ENCODE measurements at places on chromosomes 2 and 18.

DNA sequence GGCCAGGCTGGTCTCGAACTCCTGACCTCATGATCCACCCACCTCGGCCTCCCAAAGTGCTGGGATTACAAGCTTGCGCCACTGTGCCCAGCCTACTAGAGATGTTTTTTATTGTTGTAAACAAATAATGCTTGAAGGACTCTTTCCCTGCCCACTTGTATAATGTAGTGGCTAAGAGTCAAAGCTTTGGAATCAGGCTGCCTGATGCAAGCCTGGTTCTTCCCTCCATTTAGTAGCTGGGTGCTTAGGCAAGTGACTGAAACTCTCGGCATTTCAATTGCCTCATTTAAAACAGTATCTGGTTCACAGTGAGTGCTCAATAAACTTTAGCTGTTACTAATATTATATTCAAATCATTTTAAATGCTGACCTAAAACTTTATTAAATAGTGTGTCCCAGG, 264.0 kb upstream of the FBXO11 start:
- DNase-seq, result no peak

DNA sequence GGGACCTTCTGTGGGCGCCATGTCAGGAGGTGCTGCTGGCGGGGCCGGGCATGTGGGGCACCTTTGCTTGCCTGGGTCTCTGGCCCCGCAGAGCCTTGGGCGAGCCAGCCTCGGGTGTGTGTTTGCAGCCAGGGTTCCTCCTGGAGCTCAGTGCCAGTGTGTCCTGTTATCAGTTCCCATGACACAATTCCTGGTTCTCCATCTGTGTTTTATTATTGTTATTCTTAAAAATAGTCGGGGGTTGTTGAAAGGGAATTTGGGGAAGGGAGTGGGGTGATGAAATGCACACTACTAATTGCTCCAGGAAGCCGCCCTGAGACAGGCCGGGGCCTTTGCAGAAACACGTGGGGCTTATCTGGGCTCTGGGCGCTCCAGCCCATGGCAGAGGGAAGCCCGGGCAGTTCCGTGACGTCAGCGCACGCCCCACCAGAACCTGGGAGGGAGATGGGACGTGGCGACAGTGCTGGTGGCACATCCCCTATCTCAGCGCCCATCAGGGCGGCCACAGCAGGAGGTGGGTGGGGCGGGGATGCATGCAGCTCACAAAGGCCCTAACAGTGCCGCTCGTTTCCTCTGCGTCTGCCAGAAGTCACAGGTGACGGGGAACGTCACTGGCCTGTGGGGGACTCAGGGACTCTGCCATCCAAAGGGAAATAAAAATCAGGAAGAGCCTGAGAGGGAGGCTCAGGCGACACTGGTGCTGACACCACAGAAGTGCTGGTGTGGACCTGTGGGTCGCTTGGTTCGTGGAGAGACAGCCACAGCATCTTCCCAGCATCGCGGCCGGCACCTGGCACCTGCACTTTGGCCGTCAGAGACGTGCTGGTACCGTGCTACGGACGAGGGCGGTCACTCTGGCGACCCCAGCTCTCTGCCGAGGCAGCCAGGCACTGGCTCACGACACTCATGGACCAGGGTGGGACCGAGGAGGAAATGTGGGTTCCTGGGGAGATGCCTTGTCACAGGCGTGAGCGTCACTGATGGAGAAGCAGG, 131.0 kb downstream of the NFATC1 start:
- no peak for DNase-seq

DNA sequence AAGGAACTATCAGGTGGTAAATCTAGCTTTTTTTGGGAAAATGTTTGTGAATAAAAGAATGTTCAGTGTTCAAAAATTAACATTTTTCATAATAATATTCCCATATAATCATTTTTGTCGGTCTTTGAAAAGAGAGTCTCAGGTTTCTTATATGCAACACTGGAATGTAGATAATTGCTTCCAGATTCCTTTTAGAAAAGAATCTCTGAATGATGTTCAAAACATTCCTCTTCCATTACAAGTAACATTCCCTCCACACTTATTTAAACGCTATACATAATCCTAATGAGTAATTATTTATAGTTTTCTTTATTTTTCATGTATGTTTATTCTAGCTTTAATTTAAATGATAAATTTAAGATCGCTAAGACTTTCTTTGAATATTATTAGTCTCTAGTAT, 7.0 kb downstream of the ZSWIM2 start:
- no peak for DNase-seq

DNA sequence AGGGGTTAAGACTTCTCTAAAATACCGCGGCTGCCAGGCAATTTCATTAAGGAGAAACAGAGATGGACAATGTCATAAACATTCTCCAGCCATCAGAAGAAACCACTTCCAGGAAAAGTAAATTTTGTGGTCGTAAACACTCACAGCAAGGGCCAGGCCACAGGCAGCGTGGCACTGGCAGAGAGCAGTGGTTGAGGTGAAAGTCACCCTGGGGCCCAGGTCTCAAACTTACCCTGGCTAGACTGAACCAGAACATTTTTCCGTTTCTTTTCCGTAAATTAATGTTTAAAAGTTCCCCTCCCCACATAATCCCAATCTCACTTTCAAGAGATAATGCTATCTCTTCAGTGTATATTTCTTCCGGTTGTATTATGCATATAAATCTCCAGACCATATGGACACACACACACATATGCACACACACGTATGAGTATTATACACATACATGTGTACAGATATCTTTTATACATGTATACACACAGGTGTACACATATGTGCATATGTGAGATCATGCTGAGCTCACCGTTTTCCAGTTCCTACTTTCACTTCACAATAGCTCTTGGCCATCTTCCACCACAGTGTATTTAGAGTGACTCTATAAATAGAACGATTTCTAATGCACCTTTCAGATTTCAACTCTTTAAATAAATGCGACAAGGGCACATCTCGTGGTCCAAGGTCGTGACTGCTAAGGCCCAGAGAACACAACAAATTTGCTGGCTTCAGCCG, 90.1 kb downstream of the MALT1 start:
- DNase-seq, result no peak

GRCh38 chr2:119119076-119119785, 39.3 kb downstream of the C1QL2 start:
- DNase-seq, result no peak

DNA sequence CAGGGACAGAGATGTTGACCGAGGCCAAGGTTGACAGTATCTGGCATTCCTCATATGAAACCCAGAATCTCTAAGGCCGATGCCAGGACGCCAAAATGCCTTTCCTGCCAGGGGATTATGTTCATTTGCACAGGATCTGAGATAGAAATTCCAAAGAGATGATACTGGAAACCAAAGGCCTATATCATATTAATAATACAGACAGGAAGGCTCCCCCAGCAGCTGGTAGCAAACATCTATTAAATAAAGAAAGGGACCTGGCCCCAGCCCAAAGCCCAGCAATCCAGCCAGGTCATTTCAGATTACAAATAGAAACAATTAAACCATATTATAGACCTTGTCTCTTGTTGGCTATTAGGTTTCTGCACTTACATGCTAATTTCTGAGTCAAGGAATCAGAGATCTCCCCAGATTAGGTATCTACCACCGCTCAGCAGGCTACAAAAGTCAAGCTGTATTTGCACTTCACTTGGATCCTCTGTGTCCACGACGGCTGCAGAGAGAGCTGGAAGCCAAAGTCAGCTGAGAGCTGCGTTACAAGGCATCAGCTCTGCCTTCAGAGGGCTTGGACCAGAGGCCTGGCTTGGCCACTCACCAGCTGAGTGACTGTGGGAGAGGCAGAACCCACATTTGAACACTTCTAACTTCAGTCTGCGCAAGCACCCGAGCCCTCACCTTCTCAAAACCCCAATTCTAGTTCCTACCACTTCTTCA, 269.3 kb upstream of the SIX2 start:
- DNase-seq, result no peak

DNA sequence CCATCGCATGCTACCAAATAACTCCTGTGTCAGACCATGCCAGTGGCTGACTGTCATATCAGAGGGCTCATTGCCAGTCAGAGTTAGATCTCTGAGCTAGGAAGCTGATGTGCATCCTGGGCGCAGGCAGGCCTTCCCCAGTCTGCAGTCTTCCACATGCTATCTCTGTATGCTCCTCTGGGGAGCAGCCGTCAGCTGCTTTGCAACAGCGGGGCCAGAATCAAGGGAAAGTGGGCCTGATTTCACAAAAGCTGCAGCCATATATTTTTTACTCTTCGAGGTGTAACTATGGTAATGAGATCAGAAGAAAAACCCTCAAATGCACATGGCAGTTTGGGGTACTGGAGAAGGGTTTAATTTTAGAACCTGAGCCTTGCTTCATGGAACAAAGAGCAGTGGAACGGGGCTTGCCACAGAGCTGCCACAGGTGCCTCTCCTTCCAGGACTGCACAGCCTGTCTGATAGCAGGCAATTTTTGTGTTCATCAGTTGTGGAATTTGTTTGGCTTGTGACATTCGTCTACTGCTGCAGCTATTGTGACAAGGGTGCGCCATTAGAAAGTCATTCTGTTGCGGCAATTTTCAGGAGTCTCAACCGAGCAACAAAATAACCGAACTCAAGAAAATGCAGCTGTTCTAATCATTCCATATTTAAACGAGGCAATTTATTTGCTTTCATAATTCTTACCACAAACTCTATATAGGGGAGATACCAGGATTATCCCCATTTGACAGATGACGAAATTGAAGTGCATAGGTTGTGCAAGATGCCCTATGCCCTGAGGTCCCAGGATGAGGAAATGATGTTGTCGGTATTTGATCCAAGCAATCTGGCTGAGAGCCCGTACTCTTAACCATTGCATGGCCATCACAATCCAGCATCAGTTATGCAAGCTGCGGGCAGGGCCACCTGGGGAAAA, 109.6 kb upstream of the CYRIA start:
- no peak for DNase-seq

DNA sequence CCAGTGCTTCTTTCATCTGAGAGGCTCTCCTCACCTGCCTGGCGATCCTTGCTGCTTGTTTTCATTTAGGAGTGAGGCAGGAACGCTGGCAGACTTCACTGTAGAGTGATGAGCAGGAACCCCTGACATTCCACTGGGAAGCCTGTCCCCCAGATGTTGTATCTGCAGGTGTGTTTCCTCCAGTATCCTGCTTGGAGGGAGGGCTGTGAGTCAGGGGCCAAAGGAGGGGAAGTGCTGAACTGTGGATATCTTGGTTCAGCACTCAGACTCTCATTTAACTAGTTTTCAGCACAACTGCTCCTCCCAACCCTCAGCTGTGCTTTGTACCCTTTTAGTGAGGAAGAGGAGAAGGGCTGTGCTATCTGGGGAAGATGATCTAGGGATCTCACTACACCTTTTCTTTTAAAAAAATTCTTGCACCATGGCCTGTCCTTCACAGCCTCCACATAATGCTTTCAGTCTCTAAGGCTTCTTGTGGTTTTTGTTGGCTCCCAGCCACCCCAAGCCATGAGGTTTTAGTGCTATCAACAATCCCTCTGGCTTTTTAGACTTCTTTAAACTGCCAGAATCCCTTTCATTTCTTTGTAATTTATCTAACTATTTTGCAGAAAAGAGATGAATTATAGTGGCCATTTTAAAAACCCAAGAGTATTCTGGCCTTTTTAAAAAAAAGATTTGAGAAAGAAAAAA, 11.2 kb downstream of the ANKAR start:
- no peak for DNase-seq

Data from NCI-H1417 treated with DMSO at 0.1 percent for 48 hours (cell line).